ENCODE measurements at places on chromosomes 1 and 21.

GRCh38 chr1:94031591-94031990 lies 89.4 kb downstream of the ABCA4 start:
- no peak for DNase-seq

DNA sequence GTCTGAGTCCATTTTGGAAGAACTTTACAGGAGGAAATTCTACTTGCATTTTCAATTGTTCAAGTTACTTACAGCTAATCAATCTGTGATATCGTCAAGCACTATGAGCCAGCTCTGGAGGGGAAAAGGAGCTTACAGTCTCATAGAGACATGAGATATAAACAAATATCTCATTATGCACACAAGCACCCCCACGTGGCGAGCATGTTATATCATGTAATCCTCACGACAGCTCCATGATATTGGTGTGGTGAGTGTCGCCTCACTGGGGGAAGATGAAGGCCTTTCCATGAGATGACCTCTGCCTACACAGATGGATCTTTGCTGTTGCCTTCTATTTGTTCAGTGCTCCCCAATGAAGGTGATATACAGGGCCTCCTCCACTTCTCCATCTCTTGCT lies 34.6 kb downstream of the TNR start:
- no peak for DNase-seq

- no peak for DNase-seq
These were observed 61.2 kb downstream of the AK4 start for GRCh38 chr1:65209005-65209885.

DNA sequence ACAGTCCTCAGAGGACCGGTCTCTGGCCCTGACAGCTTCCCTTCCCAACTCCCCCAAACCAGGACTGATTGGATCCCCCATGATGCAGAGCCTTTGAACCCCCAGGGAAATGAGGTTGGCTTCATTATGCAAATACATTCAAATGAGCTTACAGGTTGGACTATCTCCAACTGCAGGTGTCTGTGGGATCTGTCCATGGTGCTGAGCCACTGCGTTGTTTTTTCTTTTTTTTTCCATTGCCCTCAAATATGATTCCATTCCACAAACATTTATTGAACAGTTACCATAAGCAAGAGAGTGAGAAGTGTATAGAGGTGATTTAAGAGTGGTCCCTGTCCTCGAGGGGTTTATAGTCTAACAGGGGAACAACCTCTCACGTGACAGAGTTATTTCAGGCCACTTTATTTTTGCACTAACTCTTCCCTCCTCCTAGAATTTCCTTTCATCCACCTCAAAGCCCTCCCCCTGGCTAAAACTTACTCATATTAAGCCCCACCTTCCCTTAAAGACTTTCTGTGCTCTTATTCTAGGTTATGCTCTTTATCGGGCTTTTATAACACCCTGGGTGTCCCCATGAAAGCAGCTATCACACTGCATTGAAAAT lies 21.9 kb downstream of the DLGAP3 start:
- DNase-seq, result no peak

- no peak for DNase-seq
These were observed 87.2 kb upstream of the IVNS1ABP start for GRCh38 chr1:185404291-185404690.

Measured in posterior cingulate gyrus (tissue), 11 donors.